ENCODE measurements at places on chromosomes 7 and 10.
A peak's percentile ranks its signal among the peaks of the same experiment; 100 is the strongest.

GRCh38 chr10:92834331-92834730 lies 14.0 kb upstream of the EXOC6 start:
- DNase-seq = no peak

DNA sequence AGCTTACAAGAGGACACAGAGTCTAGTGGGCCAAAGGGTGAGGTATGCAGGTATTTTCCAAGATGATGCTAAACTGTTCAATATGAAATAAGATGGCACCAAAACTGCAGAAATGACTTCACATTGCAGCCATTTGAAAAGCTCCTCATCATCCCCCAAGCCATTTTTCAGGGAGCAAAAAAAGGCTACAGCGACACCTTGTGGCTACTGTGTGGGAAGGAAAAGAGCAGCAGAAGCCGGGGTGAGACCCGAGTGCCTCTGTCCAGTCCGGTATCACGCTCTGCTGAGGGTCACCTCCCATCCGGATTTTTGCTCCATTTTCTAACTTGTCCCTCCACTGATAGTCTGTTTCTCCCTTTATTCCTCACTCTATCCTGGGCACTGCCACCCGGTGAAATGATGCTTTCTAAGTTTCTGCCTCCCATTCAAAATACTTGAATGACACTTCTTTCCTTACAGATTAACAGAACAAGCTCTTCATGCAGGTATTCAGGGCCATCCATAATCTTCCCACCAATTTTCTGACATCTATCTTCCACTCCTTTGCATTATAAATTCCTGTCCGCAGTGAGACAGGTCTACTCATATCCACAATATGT lies 220.2 kb downstream of the DGKI start:
- peak; percentile 30 for DNase-seq

DNA sequence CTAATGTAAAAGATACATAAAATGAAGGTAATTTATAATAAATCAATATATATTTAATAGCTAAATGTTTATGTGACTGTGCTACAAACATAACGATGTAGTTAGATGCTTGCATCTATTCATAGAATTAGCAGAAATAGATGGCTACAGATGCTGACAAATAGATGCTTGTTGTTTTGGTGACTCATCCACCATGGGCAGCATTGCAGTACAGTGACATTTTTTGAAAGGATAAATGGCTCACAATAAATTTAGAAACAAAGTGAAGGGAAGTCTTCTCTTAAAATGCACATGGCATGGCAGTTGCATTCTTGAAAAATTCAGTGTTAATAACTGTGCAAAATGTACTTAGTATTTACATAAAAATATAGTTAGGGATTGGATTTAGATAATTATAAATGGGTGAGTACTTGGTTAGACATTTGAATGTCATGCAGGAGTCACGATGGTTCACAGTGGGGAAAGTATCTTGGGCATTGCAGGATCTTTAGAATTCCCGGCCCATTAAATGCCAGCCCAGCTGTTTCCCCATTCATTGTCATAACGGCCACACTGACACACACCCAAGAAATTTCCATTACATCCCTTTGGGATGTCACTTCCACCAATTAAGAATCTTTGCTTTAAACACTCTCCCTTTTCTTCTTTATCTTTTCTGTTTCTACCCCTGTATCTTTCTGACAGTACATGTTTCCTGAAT lies 564.1 kb downstream of the ATRNL1 start:
- DNase-seq = no peak

- DNase-seq = no peak
Measured at GRCh38 chr10:31393844-31394243, 74.8 kb downstream of the ZEB1 start.

All from hematopoietic multipotent progenitor cell treated with erythropoietin and hydrocortisone succinate and interleukin-3 and kit ligand, for 17 days (in vitro differentiated cells).